NCI-H1694 (cell line): ENCODE measurements at places on chromosomes 1 and 21.

DNA sequence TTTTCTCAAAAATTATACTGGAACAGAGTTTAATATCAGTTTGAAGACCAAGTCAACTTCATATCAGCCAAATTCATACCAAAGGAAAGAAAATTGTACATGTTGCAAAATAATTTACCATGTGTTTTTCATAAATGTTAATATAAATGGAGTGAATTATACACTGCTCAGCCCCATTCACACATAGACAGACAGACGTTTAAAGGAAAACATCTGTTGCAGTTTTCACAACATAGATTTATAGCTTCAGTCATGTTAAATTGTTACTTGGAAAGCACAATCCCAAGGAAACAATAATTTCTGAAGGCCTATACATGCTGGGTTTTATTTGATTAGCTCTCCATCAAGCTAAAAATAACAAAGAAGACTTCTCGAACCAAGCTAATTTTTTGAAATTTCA is 27.8 kb upstream of the HYI start:
- DNase-seq = no peak

DNA sequence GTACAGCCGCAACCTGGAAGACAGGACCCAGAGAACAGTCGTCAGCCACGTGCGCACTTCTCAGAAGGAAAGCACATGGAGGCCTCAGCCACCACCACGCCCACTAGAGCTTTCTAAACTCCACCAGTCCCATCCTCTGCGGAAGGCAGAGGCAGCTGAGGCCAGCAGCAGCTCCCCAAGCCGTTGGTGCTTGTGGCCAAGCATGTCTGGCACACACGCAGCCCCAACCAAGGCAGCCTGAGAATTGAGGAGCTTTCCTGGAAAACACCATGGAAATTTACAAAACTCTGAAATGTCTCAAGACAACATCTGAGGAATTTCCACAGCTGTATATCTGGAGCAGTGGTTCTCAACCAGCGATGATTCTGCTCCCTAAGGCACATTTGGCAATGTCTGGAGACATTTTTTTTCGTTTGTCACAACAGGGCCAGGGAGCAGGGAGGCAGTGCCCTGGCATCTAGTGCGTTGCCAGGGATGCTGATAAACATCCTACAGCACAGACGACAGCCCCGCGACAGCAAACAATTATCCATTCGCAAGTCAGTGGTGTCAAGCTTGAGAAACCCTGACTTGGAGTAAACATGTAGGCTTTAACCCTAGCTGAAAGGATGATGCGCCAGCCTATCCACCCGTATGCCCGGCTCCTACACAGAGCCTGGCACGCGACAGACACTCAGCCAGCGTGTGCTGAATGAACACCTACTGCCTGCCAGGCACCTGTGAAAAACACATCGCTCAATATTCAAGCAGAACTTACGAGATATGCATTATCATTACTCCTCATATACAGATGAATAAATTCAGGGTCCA is 24.7 kb downstream of the NPHP4 start:
- DNase-seq = no peak

DNA sequence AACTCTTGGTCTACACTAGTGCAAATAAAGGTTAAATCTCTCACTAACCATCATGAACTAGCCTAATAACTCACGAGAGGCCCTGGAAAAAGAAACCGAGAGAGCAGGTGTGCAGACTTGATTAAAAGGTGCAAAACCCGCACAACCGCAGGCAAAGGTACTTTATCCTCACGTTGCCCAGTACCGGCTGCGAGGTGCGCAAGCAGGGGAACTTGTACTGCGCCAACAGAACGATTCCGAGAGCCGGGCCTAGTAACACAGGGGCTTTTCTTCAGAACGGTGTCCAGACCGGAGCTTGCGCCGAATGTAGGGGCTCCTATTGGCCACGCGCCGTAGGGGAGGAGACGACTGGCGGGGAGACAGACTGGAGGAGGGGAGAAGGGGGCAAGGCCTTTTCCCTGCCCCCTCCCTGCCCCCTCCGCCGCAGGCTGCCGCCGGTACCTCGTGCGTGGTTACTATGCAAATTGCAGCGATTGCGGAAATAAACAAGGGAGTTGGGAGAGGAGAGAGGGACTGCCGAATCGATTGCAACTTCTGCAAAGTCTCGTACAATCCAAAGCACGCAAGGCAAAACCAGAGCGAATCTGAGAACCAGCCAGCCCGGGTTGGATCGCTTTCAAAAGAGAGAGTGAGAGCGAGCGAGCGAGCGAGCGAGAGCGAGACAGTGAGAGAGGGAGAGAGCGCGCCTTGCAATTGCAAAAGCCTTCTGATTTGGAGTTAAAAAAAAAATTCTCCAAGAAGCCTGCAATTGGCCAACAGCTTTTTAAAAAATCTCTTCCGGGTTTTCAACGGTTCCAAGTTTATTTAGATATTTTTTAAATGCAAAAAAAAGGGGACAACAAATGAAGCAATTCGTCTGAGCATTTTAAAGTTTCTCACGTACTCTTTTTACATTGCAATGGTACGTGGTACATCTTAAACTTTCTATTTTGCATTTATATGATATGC is 5.4 kb upstream of the NFIA start:
- DNase-seq = peak; percentile 87

DNA sequence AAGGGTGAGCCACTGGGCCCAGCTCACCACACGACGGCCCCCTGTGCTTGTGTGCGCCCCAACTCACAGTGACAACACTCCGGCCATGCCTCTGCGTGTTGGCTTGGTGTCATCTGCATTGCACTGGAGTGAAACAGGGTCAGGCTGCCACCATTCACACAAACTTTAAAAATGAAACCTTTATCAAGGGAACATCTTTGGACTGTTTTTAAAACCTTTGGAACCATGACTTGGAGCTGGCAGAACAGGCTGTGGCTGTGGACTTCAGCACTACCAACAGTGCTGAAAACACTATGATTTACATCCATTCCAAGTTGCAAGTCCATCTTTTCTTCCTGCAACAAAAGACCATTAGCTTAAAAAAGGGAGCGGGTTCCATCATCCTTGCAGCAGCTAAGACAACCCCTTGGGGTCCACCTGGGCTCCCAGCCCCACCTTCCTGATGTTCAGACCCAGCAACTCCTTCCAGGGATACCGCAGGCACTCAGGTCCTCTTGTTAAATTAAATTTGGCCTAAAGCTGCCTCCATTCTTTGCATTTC is 25.6 kb downstream of the POFUT2 start:
- no peak for DNase-seq

- peak; percentile 65 for DNase-seq
Measured at GRCh38 chr1:90134175-90134955, 139.5 kb downstream of the ZNF326 start.

DNA sequence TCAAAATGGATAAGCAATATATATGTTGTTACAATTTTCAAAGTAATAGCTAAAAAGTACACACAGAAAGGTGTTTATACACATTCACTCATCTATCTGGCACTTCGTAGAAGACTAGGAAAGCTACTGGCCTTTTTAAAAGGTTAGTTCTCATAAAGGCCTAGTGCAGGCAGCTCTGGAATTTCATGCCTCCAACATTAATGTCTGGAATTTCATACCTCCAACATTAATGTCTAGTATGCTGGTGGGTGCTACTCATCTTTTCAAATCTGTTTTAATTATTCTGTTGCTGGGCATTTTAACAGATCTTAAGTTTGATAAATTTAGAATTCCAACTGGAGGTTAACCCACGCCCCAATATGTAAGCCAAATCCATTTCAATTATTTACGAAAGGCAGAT is 124.2 kb downstream of the AKT3 start:
- no peak for DNase-seq

- no peak for DNase-seq
Measured at GRCh38 chr1:175563236-175563895, 180.0 kb downstream of the TNR start.

GRCh38 chr1:16716691-16717335 is 23.5 kb upstream of the RNU1-4 start:
- no peak for DNase-seq

DNA sequence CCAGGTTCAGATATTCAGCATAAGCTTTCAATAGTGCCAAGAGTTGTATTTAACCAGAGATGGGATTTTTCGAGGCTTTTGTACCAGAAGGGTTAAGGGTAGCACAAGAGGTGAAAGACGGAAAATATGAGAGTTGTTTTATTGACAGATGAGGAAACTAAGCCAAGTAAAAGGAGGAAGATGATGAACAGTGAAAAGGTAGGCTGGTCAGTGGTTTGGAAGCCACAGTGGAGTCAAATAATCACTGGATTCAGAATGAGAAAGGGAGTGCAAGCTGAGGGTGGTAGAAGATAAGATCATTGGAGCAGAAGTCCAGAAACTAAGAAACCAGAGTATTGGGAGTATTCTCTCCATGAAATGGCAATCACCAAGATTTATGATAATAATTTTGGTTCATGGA is 45.7 kb downstream of the ANGPTL1 start:
- DNase-seq = no peak

DNA sequence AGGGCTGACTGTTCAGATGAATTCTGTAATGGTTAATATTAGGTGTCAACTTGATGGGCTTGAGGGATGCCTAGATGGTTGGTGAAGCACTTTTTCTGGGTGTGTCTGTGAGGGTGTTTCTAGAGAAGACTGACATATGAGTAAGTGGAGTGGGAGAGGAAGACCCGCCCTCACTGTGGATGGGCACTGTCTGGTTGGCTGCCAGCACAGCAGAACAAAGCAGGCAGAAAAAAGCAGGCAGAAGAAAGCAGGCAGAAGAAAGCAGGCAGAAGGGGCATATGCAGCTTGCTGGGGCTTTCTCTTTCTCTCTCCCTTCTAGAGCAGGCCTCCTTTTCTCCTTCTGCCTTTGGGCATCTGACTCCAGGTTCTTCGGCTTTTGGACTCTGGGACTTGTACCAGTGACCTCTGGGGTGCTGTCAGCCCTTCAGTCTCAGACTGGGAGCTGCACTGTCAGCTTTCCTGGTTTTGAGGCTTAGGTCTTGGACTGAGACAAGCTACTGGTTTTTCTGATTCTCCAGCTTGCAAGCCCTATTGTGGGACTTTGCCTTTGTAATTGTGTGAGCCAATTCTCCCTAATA is 42.9 kb upstream of the CD2 start:
- peak; percentile 71 for DNase-seq

DNA sequence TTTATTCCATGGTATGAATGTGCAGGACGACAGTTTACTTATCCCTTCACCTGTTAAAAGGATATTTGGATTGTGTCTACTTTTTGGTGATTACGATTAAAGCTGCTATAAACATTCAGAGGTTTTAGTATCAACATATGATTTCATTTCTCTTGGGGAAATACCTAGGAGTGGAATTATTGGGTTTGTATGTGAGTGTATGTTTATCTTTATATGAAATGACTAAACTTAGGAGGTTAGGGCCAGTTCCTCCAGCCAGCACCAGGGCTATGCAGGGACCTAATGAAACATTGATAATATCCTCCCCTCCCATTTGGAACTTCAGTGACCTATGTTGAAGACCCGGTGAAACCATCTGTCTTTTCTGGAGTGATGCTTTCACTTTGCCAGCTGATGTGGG is 13.8 kb downstream of the TMEM51 start:
- no peak for DNase-seq

- no peak for DNase-seq
Measured at GRCh38 chr1:172870901-172871606, 179.7 kb downstream of the TNFSF18 start.

DNA sequence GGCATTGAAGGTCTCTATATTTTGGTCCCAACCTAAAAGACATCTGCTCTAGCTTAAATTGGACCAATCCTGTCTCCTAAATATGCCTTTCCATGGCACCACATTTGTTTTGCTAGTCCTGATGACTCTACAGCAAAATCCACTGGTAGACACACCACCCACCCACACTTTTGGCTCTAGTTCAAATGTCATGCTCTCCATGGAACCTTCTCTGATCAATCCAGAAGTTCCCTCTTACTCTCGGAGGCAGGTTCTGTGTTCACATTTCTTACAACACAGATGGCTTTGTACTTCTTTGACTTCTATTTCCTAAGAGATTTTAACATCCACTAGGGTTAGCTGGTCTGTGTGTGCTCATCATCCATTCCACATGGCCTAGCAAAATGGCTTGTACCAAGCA is 151.3 kb downstream of the APP start:
- DNase-seq = no peak

GRCh38 chr1:109503935-109504334 is 5.6 kb downstream of the AMIGO1 start:
- DNase-seq = no peak

DNA sequence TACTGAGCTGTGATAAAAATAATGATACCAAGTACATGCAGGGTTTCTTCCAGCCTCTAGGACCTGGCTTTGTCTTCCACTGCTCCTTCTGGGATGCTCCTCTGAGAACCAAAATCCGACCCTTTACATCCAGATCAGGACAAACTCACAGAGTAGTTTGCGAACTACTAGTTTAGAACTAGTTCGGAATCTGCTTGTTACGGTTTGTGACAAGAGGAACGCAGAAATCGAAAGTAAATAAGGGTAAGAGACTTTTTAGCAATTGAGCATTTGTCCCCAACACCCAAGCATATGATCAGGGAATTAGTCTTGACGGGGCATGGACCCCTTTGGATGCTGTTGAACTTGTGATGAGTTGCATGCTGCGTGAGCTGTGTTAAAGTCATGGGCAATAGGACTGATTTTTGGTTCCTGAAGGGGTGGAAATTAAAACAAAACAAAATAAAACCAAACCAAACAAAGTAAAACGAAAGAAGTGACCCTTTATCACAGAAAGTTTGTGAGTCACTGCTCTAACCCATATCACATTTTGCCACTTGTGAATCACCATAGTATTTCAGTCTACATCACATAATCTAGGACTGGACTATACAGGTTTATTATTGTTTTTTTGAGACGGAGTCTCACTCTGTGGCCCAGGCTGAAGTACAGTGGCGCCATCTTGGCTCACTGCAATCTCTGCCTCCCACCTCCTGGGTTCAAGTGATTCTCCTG is 35.7 kb upstream of the ERRFI1 start:
- no peak for DNase-seq

DNA sequence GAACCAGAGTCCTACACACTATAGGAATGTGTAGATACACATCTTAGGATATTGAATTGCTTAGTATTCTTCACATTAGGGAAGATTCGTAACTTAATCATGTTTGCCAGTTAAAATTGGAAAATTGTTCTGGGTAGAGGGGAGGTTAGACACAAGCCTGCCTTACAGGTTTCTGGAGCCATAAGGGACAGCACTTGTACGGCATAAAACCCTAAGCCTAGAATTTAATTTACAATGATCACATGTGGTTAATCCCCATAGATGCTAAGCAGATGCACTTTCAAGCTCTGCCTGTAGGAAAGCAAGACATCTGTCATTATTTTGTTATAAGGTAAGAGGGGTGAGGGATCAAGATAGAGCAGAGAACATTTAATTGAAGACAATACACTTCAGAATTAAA is 820.7 kb downstream of the NCAM2 start:
- no peak for DNase-seq

- DNase-seq = peak; percentile 87
Measured at GRCh38 chr1:26145041-26145959, 13.6 kb upstream of the FAM110D start.
